ENCODE measurements at places on chromosomes 11 and 22.

- DNase-seq = peak; percentile 68
These were observed 28.8 kb downstream of the TOB2 start for GRCh38 chr22:41417622-41418390.

DNA sequence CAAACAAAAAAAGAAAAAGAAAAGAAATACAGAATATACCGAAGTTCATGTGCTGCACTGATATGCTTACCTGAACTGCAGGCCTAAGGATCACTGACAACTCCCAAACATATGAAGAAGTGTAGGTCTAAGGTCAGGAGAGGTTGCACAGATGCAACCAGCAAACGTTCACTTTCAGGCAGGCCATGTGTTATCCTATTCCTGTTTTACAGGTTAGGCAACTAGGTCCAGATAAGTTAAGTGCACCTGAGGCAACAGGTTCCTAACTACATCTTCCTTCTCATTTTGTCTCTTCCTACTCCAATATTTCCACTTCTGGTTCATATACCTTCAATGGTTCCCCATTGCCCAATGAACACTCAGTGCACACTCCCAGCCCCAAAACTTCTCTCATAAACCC lies 15.1 kb downstream of the PI4KA start:
- no peak for DNase-seq

DNA sequence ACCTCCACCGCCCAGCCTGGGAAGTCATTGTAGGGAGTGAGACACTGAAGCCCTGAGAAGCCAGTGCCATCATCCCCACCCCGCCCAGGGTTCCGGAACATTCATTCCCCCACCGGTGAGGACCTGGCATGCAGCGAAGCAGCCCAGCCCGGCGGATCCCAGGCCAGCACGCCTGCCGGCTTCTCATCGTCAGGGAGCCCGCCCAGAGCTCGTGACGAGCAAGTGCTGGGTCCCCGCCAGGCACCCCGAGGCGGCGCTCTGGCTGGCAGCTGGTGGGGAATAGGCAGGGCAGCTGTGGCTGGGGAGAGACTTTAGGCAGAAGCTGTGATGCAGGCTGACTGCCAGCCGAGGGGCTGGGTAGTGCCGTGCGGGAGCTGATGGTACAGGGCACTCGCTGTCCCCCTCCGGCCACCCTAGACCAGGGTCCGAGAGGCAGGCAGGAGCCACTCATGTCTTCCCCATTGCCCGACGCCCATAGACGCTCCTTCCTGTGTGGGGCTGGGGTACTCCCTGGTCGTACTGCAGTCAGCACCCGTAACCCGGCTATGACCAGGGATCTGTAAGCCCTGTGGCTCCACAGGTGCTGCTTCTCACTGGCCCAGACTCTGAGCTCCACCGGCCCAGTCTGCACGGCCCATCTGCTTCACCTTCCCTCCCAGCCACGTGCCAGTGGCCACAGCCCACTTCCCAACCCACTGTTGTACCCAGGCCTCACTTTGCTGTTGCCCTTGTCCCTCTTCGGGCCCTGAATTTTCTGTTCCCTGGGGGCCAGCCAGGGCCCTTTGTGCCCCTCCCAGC lies 24.5 kb upstream of the CABP7 start:
- DNase-seq = no peak

GRCh38 chr11:30089921-30090320 lies 73.1 kb upstream of the KCNA4 start:
- DNase-seq = no peak

DNA sequence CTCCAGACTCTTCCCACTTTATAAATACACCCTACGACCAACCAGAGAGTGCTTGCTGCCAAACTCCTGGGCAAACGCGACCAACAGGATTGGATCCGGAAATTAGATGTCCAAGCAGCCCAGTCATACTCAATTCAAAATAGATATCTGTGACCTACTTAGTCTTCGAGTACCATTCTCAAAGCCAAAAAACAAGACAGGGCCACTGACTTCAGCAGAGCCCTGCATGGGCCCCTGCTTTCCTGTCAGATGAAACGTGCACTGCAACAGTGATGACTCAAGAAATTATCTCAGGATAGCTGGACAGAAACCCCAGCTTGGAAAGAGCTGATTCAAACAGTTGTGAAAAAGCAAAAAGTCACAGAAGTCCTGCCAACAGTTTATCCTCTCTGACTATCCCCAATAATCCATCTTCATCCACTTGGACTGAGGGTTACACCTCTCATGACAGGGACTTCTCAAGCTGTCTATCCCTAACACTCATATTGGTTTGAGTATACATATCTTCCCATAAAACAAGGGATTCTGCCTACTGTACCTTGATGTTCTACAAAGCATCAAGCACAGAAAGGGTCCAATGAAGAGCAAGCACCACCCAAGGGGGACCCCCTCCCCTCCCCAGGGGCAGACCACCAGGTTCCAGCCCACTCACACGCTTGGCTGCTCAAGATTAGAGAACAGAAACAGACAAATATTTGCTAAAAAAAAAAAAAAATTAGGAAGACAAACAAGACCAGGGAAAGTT lies 17.4 kb downstream of the SMCO4 start:
- no peak for DNase-seq

GRCh38 chr11:23103416-23103815 lies 243.1 kb upstream of the CCDC179 start:
- DNase-seq = no peak

DNA sequence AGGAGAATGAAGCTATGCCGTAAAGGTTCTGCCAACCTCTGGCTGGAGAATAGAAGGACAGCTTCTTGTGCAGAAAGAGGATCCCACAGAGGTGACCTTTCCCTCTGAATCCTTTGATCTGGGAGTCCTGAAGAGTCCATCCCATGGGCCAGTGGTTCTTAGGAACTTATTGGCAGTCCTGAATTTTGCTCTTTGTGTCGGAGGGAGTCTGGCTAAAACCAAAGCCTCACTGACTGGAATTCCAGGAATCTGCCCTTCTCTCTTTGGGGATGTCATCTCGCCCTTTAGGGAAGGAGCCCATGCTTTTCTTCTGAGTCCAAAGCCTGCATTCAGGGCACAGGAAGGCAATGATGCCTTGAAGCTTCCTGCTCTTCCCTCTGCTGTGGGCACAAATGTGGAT lies 45.5 kb downstream of the PKNOX2 start:
- DNase-seq = no peak

DNA sequence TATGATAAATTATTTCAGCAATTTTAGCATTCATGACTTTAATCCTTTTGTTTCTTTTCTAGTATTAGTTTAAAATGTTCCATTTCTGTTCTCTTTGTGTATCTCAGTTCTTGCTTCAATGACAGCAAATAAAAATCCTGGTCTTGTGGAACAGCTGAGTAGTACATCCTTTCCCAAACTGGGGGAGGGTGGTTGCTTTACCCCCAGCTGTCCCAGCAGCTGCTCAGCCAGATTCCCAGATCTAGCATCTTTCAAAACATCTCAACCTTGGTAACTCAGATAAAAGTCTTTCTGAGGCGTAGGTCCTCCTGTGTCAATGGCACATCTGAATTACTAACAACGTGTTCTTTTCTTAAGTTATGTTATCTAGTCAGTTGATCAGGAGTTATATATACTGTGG lies 72.2 kb upstream of the GRK2 start:
- DNase-seq = no peak

DNA sequence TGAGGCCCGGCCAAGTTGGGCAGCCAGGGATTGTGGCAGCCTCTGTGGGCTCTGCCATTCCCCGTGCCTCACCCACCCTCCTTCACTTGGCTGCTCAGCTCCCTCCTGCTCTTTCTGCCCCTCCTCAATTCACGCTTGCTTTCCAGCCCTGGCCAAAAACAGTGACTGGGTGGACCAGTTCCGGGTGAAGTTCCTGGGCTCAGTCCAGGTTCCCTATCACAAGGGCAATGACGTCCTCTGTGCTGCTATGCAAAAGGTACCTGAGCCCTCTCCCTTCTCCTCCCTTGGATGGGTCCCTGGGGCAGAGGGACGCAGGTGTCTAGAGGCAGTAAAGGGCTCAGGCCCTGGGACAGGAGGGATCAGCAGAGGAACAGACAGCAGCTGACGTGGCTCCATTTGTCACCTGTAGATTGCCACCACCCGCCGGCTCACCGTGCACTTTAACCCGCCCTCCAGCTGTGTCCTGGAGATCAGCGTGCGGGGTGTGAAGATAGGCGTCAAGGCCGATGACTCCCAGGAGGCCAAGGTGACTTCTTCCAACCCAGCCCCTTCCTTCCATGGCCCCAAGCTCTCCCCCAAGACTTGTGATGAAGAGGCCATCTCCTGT lies 2.7 kb downstream of the FREY1 start:
- DNase-seq = no peak

DNA sequence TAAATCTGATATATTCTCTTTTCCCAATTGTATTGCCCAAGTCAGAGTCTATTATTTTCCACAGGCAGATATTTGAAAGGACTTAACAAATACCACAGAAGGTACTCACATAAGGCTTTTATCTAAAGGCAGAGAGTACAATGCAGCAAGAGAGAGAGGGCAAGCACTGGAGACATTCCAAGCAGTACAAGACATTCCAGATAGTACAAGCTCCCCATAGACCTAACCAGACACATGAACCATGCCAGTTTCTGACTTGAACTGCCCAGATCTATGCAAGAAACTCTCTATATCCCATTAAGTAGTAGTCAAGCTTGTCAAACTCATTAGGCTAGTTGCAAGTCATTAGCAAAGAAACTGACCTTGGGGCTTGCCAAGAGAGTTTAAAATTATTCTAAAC lies 11.2 kb upstream of the MS4A6E start:
- no peak for DNase-seq

GRCh38 chr11:14109742-14110141 lies 147.2 kb downstream of the SPON1 start:
- no peak for DNase-seq

DNA sequence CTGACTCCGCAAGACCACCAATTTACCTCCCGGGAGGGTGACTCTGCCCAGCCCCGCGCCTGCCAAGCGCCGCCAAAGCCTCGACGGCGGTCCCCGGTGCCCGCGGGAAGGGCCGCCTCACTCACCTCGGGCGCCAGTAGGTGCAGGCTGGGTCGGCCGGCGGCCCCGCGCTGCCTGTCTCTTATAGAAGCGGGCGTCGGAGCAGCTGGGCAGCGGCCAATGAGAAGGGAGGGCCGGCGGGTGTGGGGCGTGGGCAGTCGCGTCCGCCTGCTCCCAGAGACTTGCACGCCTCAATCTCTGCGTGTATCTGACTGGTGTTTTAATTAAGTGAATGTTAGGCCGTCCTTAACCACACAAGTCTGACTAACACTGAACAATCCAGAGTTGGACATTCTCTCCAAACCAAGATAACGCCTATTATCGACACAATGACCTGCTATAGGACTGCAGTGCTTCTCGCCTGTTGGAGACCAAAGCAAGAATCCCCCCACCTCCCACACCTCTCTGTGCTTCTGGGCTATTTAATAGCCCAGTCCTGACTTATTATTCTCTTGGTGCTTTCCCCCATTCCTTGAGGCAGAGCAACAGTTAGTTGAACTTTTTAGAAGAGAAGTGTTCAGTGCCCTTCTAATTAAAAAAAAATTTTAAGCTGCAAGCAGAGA lies at the start of gene TPH1:
Gene TPH1, minus strand, starts transcription at position 154 of the 662 bp plus-strand sequence. CDS start 5,507 bp downstream, outside the sequence.
- peak; percentile 54 for DNase-seq

DNA sequence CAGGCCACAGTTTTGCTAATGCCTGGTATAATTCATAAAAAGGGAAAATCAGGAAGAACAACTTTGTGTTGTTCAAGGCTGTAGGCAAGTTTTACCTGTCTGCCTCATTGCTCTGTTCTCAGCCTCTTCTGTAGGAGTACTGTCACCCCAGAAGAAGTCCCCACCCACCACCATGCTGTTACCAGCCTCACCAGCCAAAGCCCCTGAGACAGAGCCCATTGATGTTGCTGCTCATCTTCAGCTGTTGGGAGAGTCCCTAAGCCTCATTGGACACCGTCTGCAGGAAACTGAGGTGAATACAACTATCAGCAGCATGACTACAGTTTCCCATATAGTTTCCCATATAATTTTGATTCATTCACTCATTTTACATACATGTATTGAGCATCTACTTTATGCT lies 11.6 kb upstream of the TOM1 start:
- no peak for DNase-seq

- DNase-seq = no peak
These were observed 3.6 kb upstream of the CCND1 start for GRCh38 chr11:69637198-69637940.

- DNase-seq = no peak
These were observed 5.9 kb upstream of the HMOX1 start for GRCh38 chr22:35375031-35375430.

DNA sequence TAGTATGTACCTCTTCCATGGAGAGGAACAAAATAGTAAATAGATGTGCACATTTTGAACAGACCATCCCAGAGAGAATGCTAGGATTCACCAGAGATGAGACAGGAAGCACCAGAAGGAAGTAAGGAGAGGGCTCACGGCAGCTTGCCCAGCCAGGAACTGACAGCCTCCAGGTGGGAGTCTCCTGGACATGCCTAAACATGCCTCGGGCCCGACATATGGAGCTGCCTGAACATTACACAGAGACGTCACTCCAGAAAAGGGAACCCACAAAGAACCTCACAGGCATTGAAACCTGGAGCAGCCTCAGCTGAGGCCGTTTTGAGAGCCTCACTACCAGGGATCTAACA lies 67.4 kb downstream of the BRD1 start:
- no peak for DNase-seq

DNA sequence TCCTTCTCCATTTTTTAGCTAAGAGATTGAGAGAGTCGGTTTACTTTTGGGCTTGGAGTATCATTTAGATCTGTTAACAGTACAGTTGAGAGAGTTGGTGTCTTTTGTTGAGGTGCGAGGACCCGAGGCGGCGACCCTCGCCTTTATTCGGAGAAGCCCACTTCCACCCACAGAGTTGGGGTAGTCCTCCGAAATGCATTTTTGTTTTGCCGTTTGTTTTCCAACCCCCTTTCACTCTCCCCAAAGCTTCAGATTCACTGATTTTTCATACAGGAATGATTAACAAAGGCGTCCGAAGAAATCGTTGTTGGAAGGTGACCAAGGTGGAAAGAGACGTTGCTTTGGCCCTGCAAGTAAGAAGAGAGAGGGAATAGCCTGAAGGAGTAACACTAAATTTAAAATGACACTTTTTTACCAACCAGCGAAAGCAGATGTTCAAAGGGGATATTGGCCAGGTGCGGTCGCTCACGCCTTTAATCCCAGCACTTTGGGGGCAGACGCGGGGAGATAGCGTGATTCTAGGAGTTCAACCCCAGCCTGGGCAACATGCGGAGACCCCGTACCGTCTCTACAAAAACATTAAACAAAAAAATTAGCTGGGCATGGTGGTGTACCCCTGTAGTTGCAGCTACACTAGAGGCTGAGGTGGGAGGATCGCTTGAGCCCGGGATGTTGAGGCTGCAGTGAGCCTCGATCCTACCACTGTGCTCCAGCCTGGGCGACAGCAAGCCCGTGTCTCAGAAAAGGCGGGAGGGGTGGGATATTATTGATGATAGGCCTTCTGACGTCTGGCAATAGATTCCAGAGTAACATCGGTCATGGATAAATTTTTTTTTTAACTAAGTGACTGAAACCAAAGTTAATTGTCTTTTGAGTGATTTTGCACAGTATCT lies 899 bp upstream of the RAB30 start:
- DNase-seq = no peak

GRCh38 chr11:20421946-20422345 lies 34.4 kb downstream of the PRMT3 start:
- DNase-seq = no peak

- DNase-seq = peak; percentile 68
These were observed 440.3 kb downstream of the ETS1 start for GRCh38 chr11:128146926-128147605.

- no peak for DNase-seq
These were observed 23.2 kb downstream of the ADORA2A start for GRCh38 chr22:24450610-24451009.

GRCh38 chr22:34210301-34210700 lies 290.0 kb upstream of the LARGE1 start:
- no peak for DNase-seq

GRCh38 chr11:45485070-45485707 lies 180.2 kb downstream of the CHST1 start:
- DNase-seq = no peak

- peak; percentile 30 for DNase-seq
These were observed at the start of gene ZBTB16 for GRCh38 chr11:114059278-114059983. Gene ZBTB16, plus strand, starts transcription at chr11:114059711. Its CDS starts 3,590 bp downstream, at chr11:114063301.

All from renal cortical epithelial cell (primary cell).